Naive thymus-derived CD8-positive, alpha-beta T cell (primary cell): ENCODE measurements at places on chromosomes 7 and 10. TPM values are rescaled to one million over a fixed set of nuclear protein-coding genes. Genes with fewer than 3 reads are reported as not detected.

GRCh38 chr10:113496111-113497109 lies 56.4 kb upstream of the HABP2 start:
- no peaks in the 10 kb centered on the region for H3K4me1 ChIP-seq
- H3K36me3 ChIP-seq: no peaks in the 10 kb centered on the region
- DNase-seq: no peak
- H3K27me3 ChIP-seq: peaks cover 43% of the 10 kb centered on the region
- no peak overlapping the region for H3K4me3 ChIP-seq

- no peak overlapping the region for H3K4me3 ChIP-seq
- peaks cover 2% of the 10 kb centered on the region for H3K4me1 ChIP-seq
- no peak for DNase-seq
- no peaks in the 10 kb centered on the region for H3K36me3 ChIP-seq
- H3K27me3 ChIP-seq: peaks cover 8% of the 10 kb centered on the region
- H3K27ac ChIP-seq: no peak overlapping the region
Observed at GRCh38 chr10:494556-494955, 194.9 kb downstream of the DIP2C start.

GRCh38 chr10:124983321-124983720 lies 41.4 kb downstream of the ZRANB1 start:
- H3K36me3 ChIP-seq: peaks cover 28% of the 10 kb centered on the region
- H3K27ac ChIP-seq: peak overlapping the region; percentile 45
- peaks cover 13% of the 10 kb centered on the region for H3K4me1 ChIP-seq
- H3K27me3 ChIP-seq: no peaks in the 10 kb centered on the region

DNA sequence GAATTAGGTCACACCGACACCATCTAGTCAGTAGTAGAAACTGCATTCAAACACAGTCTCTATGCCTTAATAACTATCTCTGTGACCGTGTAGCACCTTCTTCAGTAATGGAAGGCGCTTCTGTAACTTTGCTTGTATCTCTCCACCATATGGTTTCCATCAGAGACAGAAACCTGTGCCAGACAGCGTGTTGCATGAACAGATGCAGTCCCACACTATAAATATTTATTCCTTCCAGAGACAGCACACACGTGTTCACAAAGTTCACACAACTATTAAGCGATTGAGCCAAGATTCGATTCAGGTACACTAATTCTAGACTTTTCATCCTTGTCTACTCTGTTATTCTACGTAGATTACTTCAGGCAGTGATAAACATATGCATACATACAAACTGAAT lies 873.9 kb upstream of the MBL2 start:
- no peaks in the 10 kb centered on the region for H3K4me1 ChIP-seq
- no peak overlapping the region for H3K27ac ChIP-seq
- H3K36me3 ChIP-seq: no peaks in the 10 kb centered on the region
- DNase-seq: no peak

- H3K27ac ChIP-seq: no peak overlapping the region
- no peak for DNase-seq
- no peak overlapping the region for H3K4me3 ChIP-seq
- no peaks in the 10 kb centered on the region for H3K27me3 ChIP-seq
- H3K4me1 ChIP-seq: peaks cover 3% of the 10 kb centered on the region
Observed at GRCh38 chr7:156747718-156748117, 107.1 kb downstream of the RNF32 start.

DNA sequence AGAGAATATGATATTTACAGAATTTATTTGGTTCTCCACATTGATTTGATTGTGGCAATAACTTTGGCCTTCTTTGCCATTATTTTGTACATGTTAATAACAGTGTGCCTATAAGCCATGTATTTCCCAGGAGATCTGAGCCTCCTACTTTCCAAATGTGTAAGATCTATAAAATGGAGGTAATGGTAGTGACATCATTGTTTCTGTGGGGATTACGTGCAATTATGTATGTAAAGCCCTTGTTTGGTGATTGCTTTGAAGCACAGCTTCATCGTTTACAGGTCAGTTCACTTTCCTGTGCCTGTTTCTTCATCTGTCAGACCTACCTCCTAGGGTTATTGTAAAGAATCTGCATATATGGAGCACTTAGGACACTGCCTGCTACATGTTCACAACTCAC lies 17.3 kb downstream of the YAE1 start:
- H3K4me1 ChIP-seq: no peaks in the 10 kb centered on the region
- peak overlapping the region; percentile 28 for H3K27ac ChIP-seq
- H3K36me3 ChIP-seq: no peaks in the 10 kb centered on the region
- H3K4me3 ChIP-seq: no peak overlapping the region
- no peak for DNase-seq

- no peak for DNase-seq
- H3K27ac ChIP-seq: no peak overlapping the region
- H3K4me1 ChIP-seq: no peaks in the 10 kb centered on the region
- no peak overlapping the region for H3K4me3 ChIP-seq
- no peaks in the 10 kb centered on the region for H3K27me3 ChIP-seq
- no peaks in the 10 kb centered on the region for H3K36me3 ChIP-seq
Observed at GRCh38 chr7:26616235-26616634, 248.2 kb downstream of the SKAP2 start.

DNA sequence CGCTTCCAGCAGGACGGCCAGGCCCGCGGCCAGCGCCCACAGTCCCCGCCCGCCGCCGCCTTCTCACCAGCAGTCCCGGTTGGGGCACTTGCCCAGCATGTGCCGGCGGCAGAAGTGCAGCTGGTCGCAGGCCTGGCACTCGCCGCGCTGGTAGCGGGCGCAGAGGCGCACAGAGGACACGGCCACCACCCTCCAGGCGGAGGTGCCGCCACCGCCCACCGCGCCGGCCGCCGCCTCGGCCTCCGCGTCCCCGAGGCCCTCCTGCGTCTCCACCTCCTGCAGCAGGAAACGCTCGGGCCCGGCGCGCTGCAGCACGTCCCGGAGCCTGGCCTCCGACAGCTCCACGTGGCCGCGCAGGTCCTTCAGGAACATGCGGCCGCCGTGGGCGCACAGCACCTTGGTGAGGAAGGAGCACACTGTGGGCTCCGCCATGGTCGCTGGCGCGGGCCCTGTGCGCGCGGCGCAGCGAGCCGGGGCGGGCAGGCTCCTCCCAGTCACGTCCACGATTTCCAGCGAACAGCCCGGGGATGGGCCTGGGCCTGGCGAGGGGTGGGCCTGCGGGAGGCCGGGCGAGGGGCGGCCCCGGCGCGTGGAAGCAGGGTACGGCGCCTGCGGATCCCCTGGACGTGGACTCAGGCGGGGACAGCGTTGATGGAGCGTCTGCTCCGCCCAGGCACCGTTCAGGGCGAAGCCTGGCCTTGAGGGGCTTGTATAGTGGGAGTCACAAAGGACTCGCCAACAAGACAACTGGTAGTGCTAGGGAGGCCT lies at the start of gene ZC3HAV1L:
Gene ZC3HAV1L, minus strand, starts transcription at position 457 of the 768 bp plus-strand sequence. Its CDS starts 25 bp downstream, at position 432.
- no peaks in the 10 kb centered on the region for H3K36me3 ChIP-seq
- peak within 1 kb of the TSS; percentile 80 for H3K4me3 ChIP-seq
- DNase-seq: peak; percentile 37

- H3K27ac ChIP-seq: no peak overlapping the region
- no peak overlapping the region for H3K4me3 ChIP-seq
- H3K27me3 ChIP-seq: no peaks in the 10 kb centered on the region
- H3K4me1 ChIP-seq: no peaks in the 10 kb centered on the region
- peaks cover 4% of the 10 kb centered on the region for H3K36me3 ChIP-seq
Observed at GRCh38 chr7:40324914-40325313, 190.1 kb downstream of the SUGCT start.

GRCh38 chr10:59844436-59844835 lies 61.9 kb downstream of the CCDC6 start:
- DNase-seq: no peak
- H3K27ac ChIP-seq: peak overlapping the region; percentile 73
- peaks cover 11% of the 10 kb centered on the region for H3K4me1 ChIP-seq
- no peaks in the 10 kb centered on the region for H3K27me3 ChIP-seq
- H3K4me3 ChIP-seq: no peak overlapping the region

GRCh38 chr10:132579027-132579859 lies 41.7 kb downstream of the INPP5A start:
- H3K4me3 ChIP-seq: peak overlapping the region; percentile 52
- H3K36me3 ChIP-seq: peaks cover 11% of the 10 kb centered on the region
- H3K27ac ChIP-seq: peak overlapping the region; percentile 32
- no peak for DNase-seq
- H3K4me1 ChIP-seq: peaks cover 84% of the 10 kb centered on the region
- no peaks in the 10 kb centered on the region for H3K27me3 ChIP-seq

- H3K27ac ChIP-seq: no peak overlapping the region
- H3K27me3 ChIP-seq: peaks cover 10% of the 10 kb centered on the region
- H3K36me3 ChIP-seq: no peaks in the 10 kb centered on the region
- no peak for DNase-seq
Observed at GRCh38 chr10:132077091-132077490, 11.3 kb downstream of the JAKMIP3 start.

DNA sequence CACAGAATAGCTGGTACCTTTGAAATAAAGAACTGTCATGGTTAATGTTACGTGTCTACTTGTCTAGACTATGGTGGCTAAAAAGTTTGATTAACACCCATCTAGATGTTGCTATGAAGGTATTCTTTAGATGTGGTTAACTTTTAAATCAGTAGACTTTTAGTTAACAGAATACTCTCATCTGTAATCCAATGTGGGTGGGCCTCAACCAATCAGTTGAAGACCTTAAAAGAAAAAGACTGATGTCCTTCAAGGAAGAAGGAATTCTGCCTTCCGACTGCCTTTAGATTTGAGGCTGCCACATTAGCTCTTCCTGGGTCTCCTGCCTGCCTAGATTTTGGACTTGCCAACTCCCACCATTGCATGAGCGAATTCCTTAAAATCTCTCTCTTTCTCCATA lies 113.0 kb upstream of the CACUL1 start:
- DNase-seq: no peak
- no peak overlapping the region for H3K27ac ChIP-seq
- H3K27me3 ChIP-seq: peaks cover 9% of the 10 kb centered on the region
- H3K36me3 ChIP-seq: no peaks in the 10 kb centered on the region
- H3K4me3 ChIP-seq: no peak overlapping the region

DNA sequence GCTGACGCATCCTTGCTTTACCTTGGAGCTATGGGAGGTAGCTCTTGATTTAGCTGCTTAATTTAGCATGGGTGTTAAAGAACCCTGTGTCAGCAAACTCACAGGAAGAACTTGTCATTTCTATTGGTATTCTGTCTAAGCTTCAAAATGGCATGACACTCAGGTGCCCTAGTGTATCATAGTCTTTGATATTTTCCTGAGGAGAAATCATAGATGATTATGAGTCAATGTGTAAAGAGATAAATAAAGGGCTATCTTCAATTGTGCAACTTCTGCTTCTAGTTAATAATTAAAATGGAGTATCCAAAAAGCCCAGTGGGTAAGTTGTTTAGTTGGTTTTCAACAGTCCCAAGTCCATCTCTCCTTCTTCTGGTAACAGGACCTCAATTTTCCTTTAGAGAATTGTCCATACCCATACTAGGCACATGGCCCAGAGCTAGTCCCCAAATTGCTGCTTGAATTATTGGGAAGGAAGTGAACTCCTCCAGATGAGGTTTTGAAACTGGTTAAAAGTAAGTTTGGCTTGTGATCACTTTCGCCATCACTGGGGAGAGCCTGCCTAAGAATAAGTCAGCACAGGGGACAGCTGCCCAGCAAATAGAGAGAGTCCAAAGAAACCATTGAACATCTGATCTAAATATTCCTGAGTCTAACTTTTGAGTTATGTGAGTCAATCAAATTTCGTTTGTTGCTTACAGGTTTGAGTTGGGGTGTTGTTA lies 169.0 kb upstream of the PHYHIPL start:
- H3K27ac ChIP-seq: no peak overlapping the region
- no peak overlapping the region for H3K4me3 ChIP-seq
- no peaks in the 10 kb centered on the region for H3K4me1 ChIP-seq
- H3K27me3 ChIP-seq: no peaks in the 10 kb centered on the region
- H3K36me3 ChIP-seq: no peaks in the 10 kb centered on the region
- no peak for DNase-seq

GRCh38 chr7:101999393-101999792 lies 182.0 kb downstream of the CUX1 start:
- H3K27ac ChIP-seq: no peak overlapping the region
- H3K4me3 ChIP-seq: no peak overlapping the region
- peaks cover 12% of the 10 kb centered on the region for H3K4me1 ChIP-seq
- DNase-seq: no peak
- H3K36me3 ChIP-seq: peaks cover 5% of the 10 kb centered on the region
- H3K27me3 ChIP-seq: no peaks in the 10 kb centered on the region

GRCh38 chr10:120609006-120609405 lies 152.0 kb downstream of the PLPP4 start:
- peaks cover 2% of the 10 kb centered on the region for H3K27me3 ChIP-seq
- H3K4me1 ChIP-seq: no peaks in the 10 kb centered on the region
- no peak overlapping the region for H3K27ac ChIP-seq
- H3K4me3 ChIP-seq: no peak overlapping the region
- H3K36me3 ChIP-seq: no peaks in the 10 kb centered on the region

DNA sequence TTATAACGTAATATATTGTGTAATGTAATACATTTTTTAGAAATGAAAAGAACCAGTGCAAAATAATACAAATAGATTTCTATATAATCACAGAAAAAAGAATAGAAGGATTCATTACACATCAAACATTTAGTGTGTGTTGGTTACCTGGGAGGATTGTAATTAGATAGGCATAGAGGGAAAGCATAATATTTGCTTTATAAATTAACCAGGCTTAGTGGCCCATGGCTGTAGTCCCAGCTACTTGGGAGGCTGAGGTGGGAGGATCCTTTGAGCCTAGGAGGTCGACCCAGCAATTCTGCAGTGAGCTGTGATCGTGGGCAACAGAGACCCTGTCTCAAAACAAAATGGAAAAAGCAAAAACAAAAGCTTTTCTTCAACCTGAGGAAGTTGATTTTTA lies 5.0 kb upstream of the CNOT4 start:
- H3K27me3 ChIP-seq: peaks cover 8% of the 10 kb centered on the region
- H3K27ac ChIP-seq: no peak overlapping the region
- no peak overlapping the region for H3K4me3 ChIP-seq
- H3K4me1 ChIP-seq: no peaks in the 10 kb centered on the region
- no peaks in the 10 kb centered on the region for H3K36me3 ChIP-seq
- DNase-seq: no peak

GRCh38 chr10:99748823-99749451 lies 16.9 kb downstream of the CUTC start:
- peaks cover 91% of the 10 kb centered on the region for H3K36me3 ChIP-seq
- no peaks in the 10 kb centered on the region for H3K27me3 ChIP-seq
- peaks cover 16% of the 10 kb centered on the region for H3K4me1 ChIP-seq
- H3K27ac ChIP-seq: no peak overlapping the region
- DNase-seq: no peak

GRCh38 chr7:48207155-48207675 lies 36.0 kb downstream of the ABCA13 start:
- H3K4me3 ChIP-seq: no peak overlapping the region
- DNase-seq: no peak
- no peak overlapping the region for H3K27ac ChIP-seq
- peaks cover 12% of the 10 kb centered on the region for H3K36me3 ChIP-seq

The ITGA8 gene
- not detected for polyA plus RNA-seq

The PRRT4 gene
- polyA plus RNA-seq: 0.19 TPM

The ZNF775 gene
- polyA plus RNA-seq: 1.5 TPM

The PPP1R17 gene
- not detected for polyA plus RNA-seq

The SPDYE6 gene
- polyA plus RNA-seq: 0.25 TPM

The TMEM196 gene
- polyA plus RNA-seq: not detected

The CDHR1 gene
- 0.16 TPM for polyA plus RNA-seq

The IFIT2 gene
- 5.7 TPM for polyA plus RNA-seq

The IRF5 gene
- 0.40 TPM for polyA plus RNA-seq

The TUBB8 gene
- polyA plus RNA-seq: not detected

The MMD2 gene
- polyA plus RNA-seq: not detected
